ENCODE measurements at places on chromosomes 12 and 14. TPM values are rescaled to one million over a fixed set of nuclear protein-coding genes. Genes with fewer than 3 reads are reported as not detected.

Gene MIA2
- polyA plus RNA-seq: 27.8 TPM

Gene GMFB
- polyA plus RNA-seq: 18.2 TPM

Gene MYO1A
- 0.40 TPM for polyA plus RNA-seq

Gene DLGAP5
- polyA plus RNA-seq: 0.21 TPM

Gene ZNF268
- polyA plus RNA-seq: 19.8 TPM

Gene SLCO1B3
- polyA plus RNA-seq: not detected

Gene APOF
- not detected for polyA plus RNA-seq

Gene ESPL1
- polyA plus RNA-seq: not detected

Gene ASPG
- not detected for polyA plus RNA-seq

Gene SIX4
- polyA plus RNA-seq: not detected

Gene HOXC12
- not detected for polyA plus RNA-seq

Gene MLH3
- 10.4 TPM for polyA plus RNA-seq

Gene CCNK
- 16.4 TPM for polyA plus RNA-seq

Gene TMED10
- polyA plus RNA-seq: 321 TPM

Gene TMEM119
- polyA plus RNA-seq: 0.66 TPM

Gene RNASE2
- polyA plus RNA-seq: not detected

Gene ARMH4
- polyA plus RNA-seq: 1.2 TPM

Gene UNC79
- polyA plus RNA-seq: not detected

Gene L3HYPDH
- polyA plus RNA-seq: 2.6 TPM

Gene EML5
- 0.86 TPM for polyA plus RNA-seq

Gene LGR5
- polyA plus RNA-seq: not detected

Gene P2RX2
- not detected for polyA plus RNA-seq

Gene PRICKLE1
- polyA plus RNA-seq: 0.53 TPM

Gene KRT4
- not detected for polyA plus RNA-seq

Gene TOMM20L
- not detected for polyA plus RNA-seq

Gene CMKLR1
- polyA plus RNA-seq: 4.4 TPM

Gene CLMN
- polyA plus RNA-seq: 0.15 TPM

Gene BCL2L2
- 0.29 TPM for polyA plus RNA-seq

Gene COCH
- polyA plus RNA-seq: 0.33 TPM
